ENCODE measurements at places on chromosomes 3 and 15.

DNA sequence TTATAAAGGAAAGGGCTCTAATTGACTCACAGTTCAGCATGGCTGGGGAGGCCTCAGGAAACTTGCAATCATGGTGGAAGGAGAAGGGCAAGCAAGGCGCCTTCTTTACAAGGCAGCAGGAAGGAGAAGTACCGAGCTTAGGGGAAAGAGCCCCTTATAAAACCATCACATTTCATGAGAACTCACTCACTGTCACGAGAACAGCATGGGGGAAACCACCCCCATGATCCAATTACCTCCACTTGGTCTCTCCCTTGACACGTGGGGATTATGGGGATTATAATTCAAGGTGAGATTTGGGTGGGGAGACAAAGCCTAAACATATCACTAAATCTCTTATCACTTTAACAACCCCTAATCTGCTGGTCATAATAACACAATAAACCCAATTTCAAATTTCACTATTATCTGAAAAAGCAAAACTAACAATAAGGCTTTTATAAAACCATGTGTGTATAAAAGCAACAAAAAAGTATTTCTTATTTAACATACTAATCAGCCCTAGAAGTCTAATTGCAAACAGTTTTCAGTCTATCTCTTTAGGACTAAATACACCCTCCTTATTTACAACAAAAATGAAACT lies 43.2 kb downstream of the SCAPER start:
- DNase-seq: no peak

- DNase-seq: no peak
Observed at GRCh38 chr15:42364529-42364928, 5.2 kb downstream of the CAPN3 start.

GRCh38 chr15:34038023-34038870 lies 757 bp downstream of the AVEN start:
- peak; percentile 56 for DNase-seq

- DNase-seq: no peak
Observed at GRCh38 chr15:51692154-51692553, 10.9 kb downstream of the SCG3 start.

GRCh38 chr15:100224206-100225185 lies 117.3 kb downstream of the ADAMTS17 start:
- no peak for DNase-seq

GRCh38 chr3:28936154-28936553 lies 344.7 kb upstream of the RBMS3 start:
- no peak for DNase-seq

DNA sequence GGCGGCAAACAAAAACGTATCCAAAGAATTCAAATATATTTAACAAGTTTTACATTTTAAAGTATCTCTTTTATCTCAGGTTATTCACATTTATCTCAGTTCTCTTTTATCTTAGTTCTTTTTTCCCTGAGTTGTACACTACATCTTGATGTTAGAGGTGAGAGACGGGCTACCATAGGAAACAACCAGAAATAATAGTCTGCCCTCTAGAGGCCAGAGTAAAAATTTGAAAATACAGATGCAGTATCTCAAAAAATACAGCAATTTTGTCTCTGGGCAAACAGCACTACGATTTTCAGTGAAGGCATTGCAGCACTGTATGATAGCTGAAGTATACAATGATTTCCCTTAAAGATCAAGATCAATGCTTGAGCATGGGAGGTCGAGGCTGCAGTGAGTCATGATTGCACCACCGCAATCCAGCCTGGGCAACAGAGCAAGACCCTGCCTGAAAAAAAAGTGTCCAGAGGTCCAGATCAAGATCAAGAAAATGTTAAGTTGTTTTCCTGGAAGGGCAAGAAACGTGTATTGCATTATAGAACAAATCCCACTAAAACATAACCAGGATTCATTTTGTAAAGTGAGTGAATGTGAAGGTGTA lies 82.6 kb upstream of the ATP11B start:
- DNase-seq: no peak

DNA sequence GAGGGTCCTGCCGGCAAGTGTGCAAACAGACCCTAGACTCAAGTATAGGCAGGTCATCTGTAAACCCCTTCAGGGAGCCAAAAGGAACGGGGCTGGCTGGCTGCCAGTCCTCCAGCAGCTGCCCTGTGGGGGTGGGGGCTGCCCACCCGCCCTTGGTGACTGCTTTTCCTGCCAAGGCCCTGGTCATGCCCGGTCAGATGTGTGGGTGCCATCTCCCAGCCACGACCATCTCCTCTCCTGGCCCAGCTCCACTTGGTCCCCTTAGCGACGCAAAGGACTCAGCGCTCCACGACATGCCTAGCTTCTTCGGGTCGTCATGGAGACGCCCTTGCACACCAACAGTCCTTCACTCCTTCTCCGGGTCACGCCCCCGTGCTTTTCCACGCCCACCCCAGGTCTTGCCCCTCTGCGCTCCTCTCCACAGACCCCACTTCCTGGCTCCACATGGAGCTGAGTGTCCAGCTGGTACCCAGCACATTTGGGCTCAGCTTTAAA lies 2.4 kb downstream of the MUC4 start:
- DNase-seq: no peak
